ENCODE measurements at places on chromosomes 16 and 17. TPM values are rescaled to one million over a fixed set of nuclear protein-coding genes. Genes with fewer than 3 reads are reported as not detected.

- H3K27ac ChIP-seq: no peak overlapping the region
- H3K4me3 ChIP-seq: no peak overlapping the region
- H3K36me3 ChIP-seq: no peaks in the 10 kb centered on the region
- H3K4me1 ChIP-seq: peaks cover 19% of the 10 kb centered on the region
- no peak for DNase-seq
- H3K27me3 ChIP-seq: no peaks in the 10 kb centered on the region
Measured at GRCh38 chr17:40295488-40296436, 8.1 kb downstream of the CDC6 start.

DNA sequence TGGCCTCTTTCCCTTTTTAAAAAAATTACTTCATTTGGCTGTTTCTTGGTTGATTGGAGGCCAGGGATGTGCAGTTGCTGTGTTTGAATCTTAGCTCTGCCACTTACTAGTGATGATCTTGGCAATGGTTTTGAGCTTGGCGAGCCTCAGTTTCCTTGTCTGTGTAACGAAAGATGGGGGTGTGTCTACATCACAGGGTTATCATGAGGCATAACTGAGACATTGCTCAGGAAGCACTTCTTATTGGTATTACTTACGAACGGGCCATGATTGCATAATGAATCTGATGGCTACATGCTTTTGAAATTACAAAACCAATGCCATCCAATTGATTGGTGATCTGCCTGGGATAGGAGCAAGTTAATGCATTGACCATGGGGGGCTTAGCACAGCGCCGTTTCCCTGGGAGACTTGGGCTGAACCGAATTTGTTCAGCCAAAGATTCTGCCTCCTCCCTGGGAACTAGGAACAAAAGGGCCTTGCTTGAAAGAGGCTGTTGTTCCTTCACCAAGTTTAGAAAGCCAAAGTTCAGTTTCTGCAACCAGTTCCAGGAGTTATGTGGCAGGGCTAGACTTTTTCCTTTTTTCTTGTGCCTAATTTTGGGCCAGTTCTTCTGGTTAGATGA lies 21.9 kb downstream of the CMIP start:
- H3K4me3 ChIP-seq: no peak overlapping the region
- H3K27me3 ChIP-seq: no peaks in the 10 kb centered on the region
- no peaks in the 10 kb centered on the region for H3K36me3 ChIP-seq
- DNase-seq: no peak
- no peaks in the 10 kb centered on the region for H3K4me1 ChIP-seq

GRCh38 chr16:53515259-53515658 lies 12.2 kb upstream of the AKTIP start:
- peak; percentile 24 for DNase-seq
- no peak overlapping the region for H3K4me3 ChIP-seq
- no peaks in the 10 kb centered on the region for H3K27me3 ChIP-seq
- H3K27ac ChIP-seq: no peak overlapping the region
- peaks cover under 1% of the 10 kb centered on the region for H3K4me1 ChIP-seq
- H3K36me3 ChIP-seq: no peaks in the 10 kb centered on the region

GRCh38 chr16:23134274-23134673 lies 15.0 kb downstream of the USP31 start:
- no peak for DNase-seq
- H3K4me1 ChIP-seq: no peaks in the 10 kb centered on the region
- H3K27me3 ChIP-seq: no peaks in the 10 kb centered on the region
- H3K4me3 ChIP-seq: no peak overlapping the region

The CEP295NL gene
- not detected for polyA plus RNA-seq
